MCF 10A (cell line): ENCODE measurements at places on chromosomes 2 and 18.

- DNase-seq = peak; percentile 91
Measured at GRCh38 chr2:191866675-191867506, 20.0 kb upstream of the CAVIN2 start.

DNA sequence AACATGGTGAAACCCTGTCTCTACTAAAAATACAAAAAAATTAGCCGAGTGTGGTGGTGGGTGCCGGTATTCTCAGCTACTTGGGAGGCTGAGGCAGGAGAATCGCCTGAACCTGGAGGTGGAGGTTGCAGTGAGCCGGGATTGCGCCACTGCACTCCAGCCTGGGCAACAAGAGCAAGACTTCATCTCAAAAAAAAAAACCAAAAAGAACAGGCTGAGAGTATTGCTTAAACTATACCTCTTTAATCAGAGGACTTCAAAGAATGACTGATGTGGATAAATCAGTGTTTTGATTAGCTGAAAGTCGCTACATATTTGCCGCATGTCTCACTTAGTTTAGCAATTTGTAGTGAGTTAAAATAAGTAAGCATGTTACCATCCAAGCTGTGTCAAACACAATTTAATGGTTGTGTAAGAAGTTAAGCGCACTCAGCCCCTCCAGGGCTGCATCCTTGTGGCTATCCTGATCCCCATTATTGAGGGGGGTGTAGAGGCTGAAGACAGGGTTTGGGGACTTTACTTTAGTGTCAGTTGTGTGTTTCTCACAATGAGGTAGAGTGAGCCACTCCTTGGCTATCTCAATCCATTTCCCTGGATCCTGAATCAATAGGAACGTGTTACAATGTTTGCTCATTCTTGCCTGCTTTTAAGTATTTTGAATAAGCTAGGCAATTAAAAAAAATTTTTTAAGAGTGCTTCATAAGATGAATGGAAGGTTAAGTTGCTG lies 11.0 kb upstream of the FARP2 start:
- DNase-seq = no peak

DNA sequence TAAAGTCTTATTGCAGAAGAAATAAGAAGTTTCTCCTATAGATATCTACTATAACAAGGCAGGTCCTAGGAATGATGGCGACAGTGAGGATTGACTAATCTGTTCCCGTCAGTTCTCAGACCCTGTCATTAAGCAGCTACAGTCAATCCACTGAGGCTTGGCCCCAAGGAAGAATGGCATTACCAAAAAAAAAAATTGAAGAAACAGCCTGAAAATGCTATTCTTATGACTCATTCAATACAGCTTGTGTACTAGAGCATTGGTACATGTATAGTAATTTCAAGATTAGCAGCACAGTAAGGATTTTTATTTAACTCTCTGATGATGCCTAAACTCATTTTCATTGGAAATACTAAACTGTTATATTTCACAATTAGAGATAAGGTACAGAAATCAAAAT lies 1096.1 kb upstream of the NXPH2 start:
- no peak for DNase-seq

DNA sequence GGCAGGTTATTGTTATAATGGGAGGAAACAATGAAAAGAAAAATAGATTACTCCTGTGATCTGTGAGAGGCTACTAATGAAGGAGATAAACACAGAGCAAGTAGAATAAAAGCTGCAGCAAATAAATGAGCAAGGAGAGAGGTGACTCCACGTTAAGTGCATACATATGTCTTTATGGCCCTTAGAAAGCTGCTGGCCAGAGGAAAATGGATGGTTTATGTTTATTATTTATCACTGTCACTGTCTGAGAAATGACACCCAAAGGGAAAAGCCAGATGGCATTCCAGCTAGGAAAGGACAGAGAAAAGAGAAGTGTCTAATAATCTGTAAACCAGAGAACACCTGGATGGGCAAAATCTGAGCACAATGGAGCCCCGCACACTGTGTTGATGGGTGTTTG lies 122.9 kb upstream of the DDX18 start:
- DNase-seq = no peak

DNA sequence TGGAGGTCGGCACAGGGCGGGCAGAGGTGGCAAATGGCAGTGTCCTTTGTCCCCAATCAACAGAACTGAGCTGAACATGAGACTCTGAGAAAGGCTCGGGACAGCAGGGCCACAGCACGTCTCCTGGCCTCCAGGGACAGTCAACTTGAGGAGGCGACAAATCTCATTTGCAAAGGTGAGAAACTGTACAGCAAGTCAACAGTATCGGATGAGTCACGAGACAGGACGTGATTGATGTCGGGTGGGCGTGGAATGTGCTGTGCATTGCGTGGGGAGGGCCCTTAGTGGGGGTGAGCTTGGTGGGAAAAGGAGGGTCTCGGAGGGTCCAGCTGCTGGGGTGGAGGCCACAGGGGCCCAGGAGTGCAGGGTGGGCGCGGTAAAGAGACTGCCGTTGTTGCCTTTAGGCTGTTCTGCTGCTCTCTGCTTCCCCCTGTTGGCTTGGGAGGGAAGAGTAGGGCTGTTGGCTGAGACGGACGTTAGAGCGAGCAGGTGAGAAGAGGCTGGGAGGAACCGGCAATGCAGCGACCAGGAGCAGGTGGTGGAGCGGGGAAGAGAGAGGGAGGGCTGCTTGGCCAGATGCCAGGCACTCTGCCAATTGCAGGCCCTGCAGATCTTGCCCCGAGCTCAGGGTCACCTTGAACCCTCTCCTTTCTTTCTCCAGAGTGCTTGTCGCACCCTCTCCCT lies 164.3 kb downstream of the BCL2 start:
- DNase-seq = peak; percentile 71

DNA sequence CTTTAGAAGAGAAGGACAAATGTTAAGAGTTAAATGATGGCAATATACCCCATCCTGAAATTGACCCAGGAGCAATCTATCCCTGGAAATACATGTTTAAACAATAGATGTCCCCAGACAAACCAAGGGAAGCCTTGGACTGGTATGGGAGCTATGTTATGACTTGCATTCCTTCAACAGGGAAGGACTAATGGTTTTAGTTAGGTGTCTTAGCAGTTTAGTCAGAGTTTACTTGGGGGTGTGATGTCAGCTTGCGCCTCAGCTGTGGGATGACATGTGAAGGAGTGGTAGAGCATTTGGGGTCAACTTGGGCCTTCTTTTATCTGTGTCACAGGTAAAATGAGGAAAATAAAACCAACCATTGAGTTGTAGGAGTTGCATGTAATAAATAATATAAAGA lies 36.8 kb downstream of the SPC25 start:
- no peak for DNase-seq

DNA sequence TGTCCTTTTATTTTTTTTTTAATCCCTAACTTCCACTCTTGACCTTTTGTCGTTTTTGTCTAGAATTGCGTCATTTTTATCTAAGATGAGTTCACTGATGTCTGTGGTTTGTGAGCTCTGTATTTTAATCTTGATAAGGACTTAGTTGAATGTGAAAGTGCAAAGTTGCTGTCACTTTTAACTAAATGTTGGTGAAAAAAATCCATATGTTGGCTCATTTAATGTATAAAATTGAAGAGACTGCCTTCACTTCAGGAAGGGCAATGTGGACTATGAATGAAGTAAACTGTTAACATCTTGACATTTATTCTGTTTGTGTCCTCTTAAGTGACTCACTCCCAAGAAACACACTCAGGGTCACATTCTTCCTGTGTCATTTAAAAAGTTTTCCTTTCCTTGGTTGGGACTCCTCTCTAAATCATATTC lies 256.6 kb upstream of the RASGRP3 start:
- no peak for DNase-seq

- peak; percentile 34 for DNase-seq
Measured at GRCh38 chr18:26227051-26227670, 916 bp downstream of the TAF4B start.

DNA sequence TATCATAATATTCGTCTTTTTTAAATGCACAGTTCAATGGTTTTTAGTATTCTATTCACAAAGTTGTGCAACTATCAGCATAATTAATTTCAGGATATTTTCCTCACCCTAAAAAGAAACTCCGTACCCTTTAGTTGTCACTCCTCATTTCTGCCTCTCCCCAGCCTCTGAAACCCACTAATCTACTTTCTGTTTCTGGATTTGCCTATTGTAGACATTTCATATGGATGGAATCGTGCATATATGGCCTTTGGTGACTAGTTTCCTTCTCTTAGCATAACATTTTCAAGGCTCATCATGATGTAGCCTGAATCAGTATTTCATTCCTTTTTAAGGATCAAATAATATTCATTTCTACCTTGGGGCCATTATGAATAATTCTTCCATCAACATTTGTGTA lies 18.5 kb downstream of the NEURL3 start:
- DNase-seq = no peak

GRCh38 chr2:4020649-4021048 lies 317.3 kb downstream of the DCDC2C start:
- DNase-seq = no peak

GRCh38 chr2:232418466-232419244 lies 12.0 kb downstream of the ALPG start:
- DNase-seq = no peak

- no peak for DNase-seq
Measured at GRCh38 chr18:23704806-23705205, 15.6 kb downstream of the LAMA3 start.

DNA sequence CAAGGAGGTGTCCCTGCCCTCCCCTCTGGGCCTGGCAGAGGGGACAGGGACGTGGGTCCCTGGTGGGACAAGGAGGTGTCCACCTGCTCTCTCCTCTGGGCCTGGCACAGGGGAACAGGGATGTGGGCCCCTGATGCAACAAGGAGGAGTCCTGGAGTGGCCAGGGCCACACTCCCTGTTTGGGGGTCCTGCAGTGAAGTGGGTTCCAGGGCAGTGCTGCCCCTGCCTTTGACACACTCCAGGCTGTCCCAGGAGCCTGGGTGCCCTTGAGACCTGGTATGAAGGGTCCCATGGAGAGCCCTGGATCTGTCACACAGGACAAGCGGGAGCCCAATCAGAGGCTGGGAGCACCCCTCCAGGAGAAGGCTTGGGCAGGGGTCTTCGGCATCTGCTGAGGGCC lies 75.8 kb upstream of the GPC1 start:
- no peak for DNase-seq

GRCh38 chr2:15159206-15159605 lies 401.9 kb downstream of the NBAS start:
- DNase-seq = no peak

GRCh38 chr2:117330641-117331040 lies 483.9 kb upstream of the DDX18 start:
- DNase-seq = no peak

GRCh38 chr2:2932692-2933305 lies 444.8 kb downstream of the EIPR1 start:
- no peak for DNase-seq

DNA sequence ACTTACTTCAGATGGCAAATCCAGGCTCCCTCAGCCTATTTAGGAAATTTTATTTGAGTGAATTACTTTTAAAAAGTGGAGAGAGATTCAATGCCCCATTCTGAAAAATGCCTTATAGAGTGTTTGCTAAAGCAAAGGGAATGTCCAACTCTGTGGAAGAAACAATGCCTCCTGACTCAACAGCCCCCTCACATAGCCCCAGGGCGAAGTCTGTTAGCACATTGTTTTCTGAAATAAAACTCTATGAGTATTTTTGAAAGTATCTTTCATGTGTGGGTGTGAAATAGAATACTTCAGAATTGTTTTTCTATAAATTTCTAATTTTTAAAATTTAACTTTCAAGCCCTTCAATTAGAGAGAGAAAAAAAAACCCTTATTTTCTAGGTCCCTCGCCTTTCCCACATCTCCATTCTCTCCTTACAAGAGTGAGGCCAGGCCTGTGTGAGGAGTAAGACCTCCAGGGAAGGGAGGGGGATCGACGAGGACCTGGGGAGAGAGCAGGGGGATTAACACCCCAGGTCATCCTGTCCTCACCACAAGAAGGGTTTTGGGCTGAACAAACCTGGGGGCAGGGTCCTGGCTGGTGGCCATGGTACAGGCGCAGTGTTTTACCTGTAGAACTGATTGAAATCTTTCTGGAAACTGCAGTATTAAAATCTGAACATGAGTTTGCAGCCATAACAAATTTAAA lies 141.4 kb downstream of the SNTG2 start:
- DNase-seq = peak; percentile 49

GRCh38 chr2:139529080-139529479 lies 748.9 kb upstream of the NXPH2 start:
- DNase-seq = no peak

- DNase-seq = no peak
Measured at GRCh38 chr2:231360401-231360800, 35.1 kb upstream of the B3GNT7 start.

DNA sequence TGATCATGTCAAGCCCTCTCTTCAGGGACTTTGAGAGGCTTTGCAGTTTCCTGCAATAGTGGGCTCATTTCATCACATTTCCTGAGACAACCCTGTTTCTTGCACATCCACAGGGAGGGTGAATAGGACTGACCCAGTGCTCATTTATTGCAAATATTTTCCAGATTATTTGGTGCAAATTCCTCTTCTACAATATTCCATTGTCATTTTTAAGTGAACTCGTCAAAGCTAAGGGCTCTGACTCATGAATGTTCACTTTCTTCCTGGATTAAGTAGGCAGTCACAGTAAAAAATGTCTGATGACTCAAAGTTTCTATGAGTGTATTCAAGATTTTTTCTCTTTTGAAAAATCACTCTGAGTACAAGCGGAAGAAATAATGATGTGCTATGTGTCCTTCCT lies 225.5 kb upstream of the GALNT5 start:
- DNase-seq = peak; percentile 68

DNA sequence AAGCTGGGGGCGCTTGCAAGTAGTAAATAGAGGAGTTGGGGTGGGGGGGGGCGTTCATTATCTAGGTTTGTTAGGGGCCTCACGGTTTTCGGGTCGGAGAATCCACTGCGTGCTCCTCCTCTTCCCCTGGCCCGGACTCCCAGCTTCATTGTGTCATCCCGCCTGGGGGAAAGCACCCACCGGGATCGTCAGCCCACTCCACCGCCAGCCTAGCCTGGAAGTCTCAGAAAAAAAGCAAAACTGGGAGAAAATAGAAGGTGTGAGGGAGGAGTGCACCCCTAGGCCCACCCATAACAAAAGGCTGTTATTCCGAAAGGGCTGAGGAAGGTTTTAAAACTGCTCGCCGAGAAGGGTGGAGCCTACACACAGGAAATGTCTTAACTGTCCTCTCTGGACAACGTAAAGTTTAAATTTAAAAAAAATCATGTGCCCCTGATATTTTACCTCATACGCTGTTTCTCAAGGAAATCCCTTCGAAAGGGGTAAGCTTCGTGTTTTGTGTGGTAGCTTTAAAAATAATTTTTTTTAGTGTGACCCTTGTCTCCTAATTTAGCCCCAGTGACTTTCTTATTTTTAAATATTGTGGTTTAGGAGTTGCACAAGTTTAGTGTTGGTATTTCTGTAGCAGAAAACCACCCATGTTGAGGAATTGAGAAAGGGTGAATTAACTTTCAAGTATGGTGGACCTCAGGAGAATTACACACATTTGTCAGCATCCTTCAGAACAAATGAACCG lies 104.2 kb downstream of the SPTBN1 start:
- peak; percentile 76 for DNase-seq

DNA sequence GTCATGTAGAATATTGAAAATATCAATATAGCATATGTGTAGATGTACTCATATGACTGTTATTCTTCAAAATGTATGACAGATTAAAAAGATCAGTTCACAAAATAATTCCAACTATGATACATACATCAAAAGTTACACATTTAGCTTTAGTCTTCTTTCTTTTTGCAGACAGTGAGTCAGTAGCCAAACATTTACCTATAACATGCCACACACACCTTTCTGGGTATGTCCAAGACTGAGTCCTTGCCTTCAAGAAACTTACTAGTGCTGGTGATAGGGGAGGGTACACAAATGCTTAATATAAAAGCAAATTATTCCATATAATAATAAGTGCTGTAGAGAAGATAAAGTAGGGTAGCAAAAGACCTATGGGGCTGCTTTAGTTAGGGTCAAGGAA lies 152.9 kb upstream of the WDSUB1 start:
- DNase-seq = no peak
